ENCODE measurements at places on chromosomes 12 and 14. TPM values are rescaled to one million over a fixed set of nuclear protein-coding genes. Genes with fewer than 3 reads are reported as not detected.

DNA sequence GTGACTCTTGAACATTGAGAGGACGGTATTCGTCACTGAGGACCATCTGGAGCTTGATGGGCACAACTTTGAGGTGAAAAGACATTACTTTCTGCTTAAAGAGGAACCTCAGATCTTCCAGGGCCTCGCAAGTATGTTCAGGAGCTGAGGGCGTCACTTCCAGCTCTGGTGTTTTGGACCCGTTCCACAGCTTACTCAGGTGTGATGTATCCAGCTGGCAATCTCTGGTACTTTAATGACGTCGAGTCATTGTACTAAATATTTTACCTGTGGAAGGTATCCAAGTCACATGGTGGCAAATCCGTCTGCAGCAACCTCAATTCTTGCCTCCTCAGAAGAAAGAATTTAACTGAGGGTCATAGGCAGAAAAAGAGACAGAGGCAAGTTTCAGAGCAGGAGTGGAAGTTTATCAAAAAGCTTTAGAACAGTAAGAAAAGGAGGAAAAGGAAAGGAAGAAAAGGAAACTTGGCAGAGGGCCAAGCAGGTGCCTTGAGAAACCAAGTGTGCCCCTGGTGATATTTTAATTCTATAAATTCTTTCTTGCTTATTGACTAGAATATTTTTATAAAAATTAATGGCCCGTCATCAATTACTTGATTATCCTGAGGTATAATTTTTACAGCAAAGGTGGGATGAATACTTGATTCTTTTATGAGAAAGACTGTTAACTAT is 250.6 kb downstream of the AEBP2 start:
- no peak for DNase-seq
- no peak overlapping the region for H3K27ac ChIP-seq

DNA sequence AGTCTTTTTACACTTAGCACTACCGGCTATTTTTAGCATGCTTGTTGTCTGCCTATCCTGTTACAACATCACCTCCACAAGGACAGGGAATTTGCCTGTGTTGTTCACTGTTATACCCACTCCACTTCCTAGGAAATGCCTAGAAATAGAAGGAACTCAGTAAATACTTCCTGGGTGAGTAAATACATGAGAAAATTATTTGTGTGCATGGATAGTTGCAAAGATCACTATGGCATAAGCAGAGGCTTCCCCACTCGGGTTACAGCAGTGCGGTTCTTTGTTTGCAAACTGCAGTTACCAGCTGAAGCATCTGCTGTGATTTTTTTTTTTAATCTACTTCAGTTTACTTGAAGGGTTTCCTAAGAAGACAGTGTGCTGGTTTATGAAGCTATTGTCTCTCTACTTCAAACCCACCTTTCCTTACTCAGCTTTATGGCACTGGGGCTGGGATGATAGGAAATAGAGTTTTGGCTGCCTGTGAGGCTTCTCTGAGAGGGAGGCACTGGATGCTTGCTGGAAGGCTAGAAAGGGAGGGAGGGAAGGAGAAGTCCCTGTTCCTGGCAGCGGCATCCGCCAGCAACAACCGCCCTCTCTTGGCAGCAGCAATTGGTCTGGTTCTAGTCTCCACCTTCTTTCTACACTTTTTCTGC is 29.0 kb downstream of the PDE6H start:
- H3K36me3 ChIP-seq = no peaks in the 10 kb centered on the region
- no peak overlapping the region for H3K27ac ChIP-seq
- H3K4me1 ChIP-seq = no peaks in the 10 kb centered on the region

DNA sequence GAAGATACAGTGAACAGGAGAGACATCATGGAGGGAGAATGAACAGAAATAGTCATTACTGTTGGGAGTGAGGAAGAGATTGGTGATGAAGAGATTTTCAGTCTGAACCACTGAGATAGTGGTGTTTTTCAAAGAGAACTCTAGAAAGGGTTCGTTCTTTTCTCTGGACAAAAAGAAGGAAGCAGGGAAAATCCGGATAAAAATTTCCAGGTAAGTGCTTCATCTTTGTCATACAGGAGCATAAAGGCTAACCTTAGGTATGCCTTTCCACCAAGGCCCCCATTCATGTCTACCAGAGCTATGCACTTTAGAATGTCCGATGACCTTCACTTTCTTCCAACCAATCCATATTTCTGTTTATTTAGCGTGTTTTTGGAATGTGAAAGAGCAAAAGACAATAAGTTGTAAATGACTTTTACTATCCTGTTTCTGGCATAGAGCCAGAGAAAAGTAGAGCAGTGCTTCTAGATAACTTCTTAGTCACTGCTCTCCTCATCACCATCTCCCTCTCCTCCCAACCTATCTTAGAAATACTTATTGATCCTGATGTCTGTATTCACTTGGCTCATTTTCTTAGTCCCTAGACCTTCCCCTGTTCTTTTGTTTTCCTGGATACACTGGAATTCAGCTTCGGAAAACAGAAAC is 116.5 kb downstream of the TTC6 start:
- no peaks in the 10 kb centered on the region for H3K4me1 ChIP-seq
- H3K27ac ChIP-seq = peak overlapping the region; percentile 44
- no peaks in the 10 kb centered on the region for H3K36me3 ChIP-seq
- no peak for DNase-seq
- no peak overlapping the region for H3K4me3 ChIP-seq

- H3K4me1 ChIP-seq = peaks cover 56% of the 10 kb centered on the region
- H3K27ac ChIP-seq = peak overlapping the region; percentile 15
- DNase-seq = no peak
- peaks cover 8% of the 10 kb centered on the region for H3K36me3 ChIP-seq
Measured at GRCh38 chr12:67633708-67634107, 14.8 kb upstream of the DYRK2 start.

GRCh38 chr12:114406984-114407841 is 1.3 kb upstream of the TBX5 start:
- DNase-seq = no peak
- peaks cover 9% of the 10 kb centered on the region for H3K36me3 ChIP-seq
- H3K27ac ChIP-seq = no peak overlapping the region
- H3K4me3 ChIP-seq = no peak overlapping the region
- peaks cover 100% of the 10 kb centered on the region for H3K27me3 ChIP-seq

DNA sequence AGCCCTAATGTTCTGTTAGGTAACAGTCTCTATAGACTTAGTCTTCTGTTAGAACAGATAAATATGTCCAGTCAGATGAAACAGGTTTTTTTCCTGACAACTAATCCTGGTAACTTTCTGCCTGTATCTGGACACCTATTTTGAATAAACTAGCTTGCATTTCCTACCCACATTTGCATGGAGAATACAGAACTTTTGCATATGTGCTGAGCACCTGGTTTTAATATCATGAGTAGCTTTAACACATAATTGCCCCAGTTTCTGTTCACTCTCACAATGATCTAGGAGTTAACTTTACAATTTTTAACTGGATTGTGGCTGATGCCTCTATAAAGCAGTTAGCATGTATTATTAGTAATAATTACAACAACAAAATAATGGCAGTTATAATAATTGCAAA is 111.7 kb downstream of the KTN1 start:
- peaks cover 7% of the 10 kb centered on the region for H3K4me1 ChIP-seq
- H3K36me3 ChIP-seq = peaks cover 6% of the 10 kb centered on the region
- no peaks in the 10 kb centered on the region for H3K27me3 ChIP-seq
- H3K4me3 ChIP-seq = no peak overlapping the region

DNA sequence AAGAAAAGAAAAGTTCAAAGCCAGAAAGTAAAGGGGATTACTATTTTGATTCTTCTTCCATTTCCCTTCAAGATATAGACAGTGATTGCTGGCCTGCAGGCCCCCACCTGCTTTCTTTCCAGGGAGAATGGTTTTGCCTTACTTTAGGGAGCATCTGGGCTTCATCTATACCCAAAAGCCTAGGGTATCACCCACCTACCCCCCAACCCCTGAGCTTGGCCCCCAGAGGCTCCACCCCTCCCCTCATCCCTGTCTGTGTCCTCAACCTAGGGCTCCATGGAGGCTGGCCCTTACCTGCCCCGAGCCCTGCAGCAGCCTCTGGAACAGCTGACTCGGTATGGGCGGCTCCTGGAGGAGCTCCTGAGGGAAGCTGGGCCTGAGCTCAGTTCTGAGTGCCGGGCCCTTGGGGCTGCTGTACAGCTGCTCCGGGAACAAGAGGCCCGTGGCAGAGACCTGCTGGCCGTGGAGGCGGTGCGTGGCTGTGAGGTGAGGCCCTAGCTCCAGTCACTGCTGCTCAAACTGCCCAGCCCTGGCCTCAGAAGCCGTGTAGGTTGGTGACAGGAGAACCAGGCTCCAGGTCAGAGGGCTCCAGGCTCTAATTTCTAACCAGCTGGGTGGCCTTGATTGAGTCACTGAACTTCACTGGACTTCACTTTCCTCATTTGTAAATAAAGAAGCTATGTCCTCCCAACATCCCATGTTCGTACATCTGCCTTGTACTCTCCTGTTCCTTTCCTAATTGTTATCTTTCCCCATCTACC is 13.6 kb downstream of the ARHGEF40 start:
- no peak overlapping the region for H3K4me3 ChIP-seq
- H3K27me3 ChIP-seq = peaks cover 8% of the 10 kb centered on the region
- peaks cover 19% of the 10 kb centered on the region for H3K4me1 ChIP-seq
- peak overlapping the region; percentile 82 for H3K27ac ChIP-seq
- no peaks in the 10 kb centered on the region for H3K36me3 ChIP-seq

- peaks cover 50% of the 10 kb centered on the region for H3K4me1 ChIP-seq
- no peak overlapping the region for H3K4me3 ChIP-seq
Measured at GRCh38 chr14:91870001-91870400, 2.7 kb upstream of the TC2N start.

DNA sequence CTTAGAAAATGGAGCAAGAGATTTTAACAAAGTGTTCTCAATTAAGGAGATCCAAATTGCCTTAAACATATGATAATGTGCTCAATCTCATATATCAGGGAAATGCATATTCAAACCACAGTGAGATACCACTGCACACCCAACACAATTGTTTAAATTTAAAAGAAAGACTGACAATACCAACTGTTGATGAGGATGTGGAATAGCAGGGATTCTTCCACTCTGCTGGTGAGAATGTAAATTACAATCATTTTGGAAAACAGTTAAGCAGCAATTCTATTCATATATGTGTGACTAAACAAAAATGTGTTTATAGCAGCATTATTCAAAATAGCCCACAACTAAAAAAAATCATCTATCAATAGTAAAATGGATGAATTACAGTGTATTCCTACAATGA is 144.2 kb downstream of the KICS2 start:
- no peak for DNase-seq
- no peaks in the 10 kb centered on the region for H3K27me3 ChIP-seq
- no peaks in the 10 kb centered on the region for H3K36me3 ChIP-seq
- H3K4me3 ChIP-seq = no peak overlapping the region

GRCh38 chr14:68779761-68780323 is 13.0 kb downstream of the ZFP36L1 start:
- no peak overlapping the region for H3K4me3 ChIP-seq
- peak overlapping the region; percentile 84 for H3K27ac ChIP-seq
- H3K36me3 ChIP-seq = no peaks in the 10 kb centered on the region

DNA sequence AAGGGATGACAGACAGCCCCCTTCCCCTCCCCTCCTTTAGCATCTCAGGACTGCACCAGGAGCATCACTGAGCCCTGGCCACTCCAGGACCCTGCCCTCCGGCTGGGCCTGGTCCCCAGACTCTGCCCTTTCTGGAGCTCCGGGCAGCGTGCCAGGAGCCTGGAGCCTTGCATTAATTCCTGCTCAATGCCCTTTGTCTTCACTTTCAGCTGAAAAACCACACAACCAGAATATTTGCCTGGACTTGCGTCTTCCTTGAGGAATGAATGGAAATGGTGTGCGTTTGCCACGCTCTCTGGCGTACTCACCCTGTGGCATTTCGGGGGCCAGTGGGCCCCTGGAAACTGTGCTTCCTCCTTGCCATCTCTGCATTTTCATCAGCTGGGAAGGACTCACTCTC is 8.5 kb upstream of the RFLNA start:
- no peaks in the 10 kb centered on the region for H3K4me1 ChIP-seq
- no peak for DNase-seq
- H3K27ac ChIP-seq = no peak overlapping the region
- H3K36me3 ChIP-seq = no peaks in the 10 kb centered on the region
- H3K4me3 ChIP-seq = no peak overlapping the region

GRCh38 chr14:93592786-93593185 is 162.0 kb downstream of the UNC79 start:
- no peaks in the 10 kb centered on the region for H3K36me3 ChIP-seq
- no peak overlapping the region for H3K27ac ChIP-seq
- no peak for DNase-seq

DNA sequence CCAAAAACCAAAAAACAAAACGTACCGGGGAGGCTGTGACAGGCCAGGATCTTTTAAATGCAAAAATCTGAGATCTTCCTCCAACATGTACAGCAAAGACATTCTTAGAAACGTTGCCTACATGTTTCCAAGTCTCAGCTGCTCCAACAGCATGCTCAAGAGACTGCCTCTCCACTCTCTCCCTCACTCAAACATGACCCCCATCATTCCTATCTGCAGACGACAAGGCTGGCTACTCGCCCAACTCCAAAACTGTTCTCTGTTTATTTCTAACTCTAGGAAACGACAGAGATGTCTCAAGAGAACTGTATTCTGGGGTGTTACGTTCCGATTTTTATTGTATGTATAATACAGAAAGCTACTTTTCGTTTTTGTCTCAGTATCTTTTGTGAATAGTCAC is 57.5 kb upstream of the TMCC3 start:
- DNase-seq = no peak
- no peak overlapping the region for H3K27ac ChIP-seq
- H3K27me3 ChIP-seq = no peaks in the 10 kb centered on the region
- H3K36me3 ChIP-seq = no peaks in the 10 kb centered on the region

GRCh38 chr12:91110311-91110924 is 876 bp downstream of the LUM start:
- no peak overlapping the region for H3K4me3 ChIP-seq
- no peaks in the 10 kb centered on the region for H3K4me1 ChIP-seq
- no peaks in the 10 kb centered on the region for H3K27me3 ChIP-seq
- no peaks in the 10 kb centered on the region for H3K36me3 ChIP-seq
- no peak overlapping the region for H3K27ac ChIP-seq

DNA sequence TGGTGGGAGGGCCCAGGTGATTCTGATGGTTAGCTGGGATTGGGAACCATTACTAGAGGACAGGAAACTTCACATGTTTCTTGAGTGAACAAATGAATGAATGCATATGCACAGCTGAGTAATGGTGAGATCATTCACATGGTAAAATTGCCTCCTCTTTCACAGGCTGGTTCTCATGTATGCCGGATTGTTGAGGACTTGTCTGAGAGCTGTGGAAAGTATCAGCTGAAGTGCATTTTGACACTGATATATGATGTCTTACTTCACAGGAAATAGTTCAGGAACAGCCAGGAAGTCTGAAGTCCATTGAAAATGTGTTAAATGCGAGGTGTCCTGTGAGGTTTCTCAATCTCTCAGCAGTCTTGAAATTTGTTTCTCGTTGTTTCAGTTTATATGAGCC is 77.6 kb upstream of the DACT1 start:
- no peaks in the 10 kb centered on the region for H3K27me3 ChIP-seq
- DNase-seq = no peak
- no peak overlapping the region for H3K4me3 ChIP-seq

- no peaks in the 10 kb centered on the region for H3K36me3 ChIP-seq
- H3K4me3 ChIP-seq = no peak overlapping the region
- no peak overlapping the region for H3K27ac ChIP-seq
- H3K4me1 ChIP-seq = no peaks in the 10 kb centered on the region
- H3K27me3 ChIP-seq = peaks cover 11% of the 10 kb centered on the region
- DNase-seq = no peak
Measured at GRCh38 chr12:24480766-24481449, 468.0 kb downstream of the BCAT1 start.

GRCh38 chr14:65079768-65080167 is 22.5 kb downstream of the MAX start:
- peaks cover 31% of the 10 kb centered on the region for H3K36me3 ChIP-seq
- H3K27ac ChIP-seq = no peak overlapping the region
- H3K4me1 ChIP-seq = peaks cover 38% of the 10 kb centered on the region
- H3K4me3 ChIP-seq = no peak overlapping the region
- no peaks in the 10 kb centered on the region for H3K27me3 ChIP-seq

RNASE1 gene
- not detected for polyA plus RNA-seq

LAG3 gene
- polyA plus RNA-seq = not detected

PLEKHG7 gene
- 0.08 TPM for polyA plus RNA-seq

Measured in naive B cell (primary cell).